Right ventricle myocardium inferior (tissue), 1 donor: ENCODE measurements at places on chromosomes 13 and 19. TPM values are rescaled to one million over a fixed set of nuclear protein-coding genes. Genes with fewer than 3 reads are reported as not detected.

GRK1 gene
- 0.11 TPM for total RNA-seq

DNA sequence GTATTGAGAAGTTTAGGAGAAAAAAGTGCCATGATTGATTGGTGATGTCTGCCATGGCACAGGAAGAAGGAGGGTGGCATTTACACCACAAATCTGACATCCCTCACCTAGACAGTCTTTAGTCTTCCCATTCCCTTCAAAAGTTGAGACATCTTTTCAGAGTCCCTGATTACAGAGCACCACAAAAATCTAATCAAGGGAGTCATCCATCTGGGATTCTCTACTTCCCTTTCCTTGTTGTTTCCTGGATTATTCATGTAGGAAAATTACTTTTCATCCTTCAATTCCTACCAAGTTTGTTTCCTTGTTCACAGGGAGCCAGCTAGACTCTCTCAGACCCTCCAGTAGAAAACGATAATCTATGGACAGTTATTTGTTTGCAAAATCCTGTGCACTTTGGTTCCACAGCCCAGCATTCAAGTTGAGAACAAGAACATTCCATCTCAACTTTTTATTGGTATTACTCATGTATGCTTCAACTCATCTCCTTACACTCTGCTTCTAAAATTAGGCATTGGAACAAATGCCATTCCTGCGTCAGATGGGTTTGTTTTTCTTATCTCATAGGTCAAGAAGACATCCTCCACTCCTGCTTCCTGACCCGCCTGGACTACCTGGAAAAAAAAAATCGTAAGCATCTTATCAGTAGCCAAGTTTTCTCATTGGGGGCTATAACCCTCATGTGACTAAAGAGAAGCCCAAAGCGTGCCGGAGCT lies 259.9 kb downstream of the FOXO1 start:
- no peak for DNase-seq

EPSTI1 gene
- total RNA-seq: 3.8 TPM

ACP5 gene
- total RNA-seq: 2.3 TPM

CNOT3 gene
- 17.6 TPM for total RNA-seq

DNA sequence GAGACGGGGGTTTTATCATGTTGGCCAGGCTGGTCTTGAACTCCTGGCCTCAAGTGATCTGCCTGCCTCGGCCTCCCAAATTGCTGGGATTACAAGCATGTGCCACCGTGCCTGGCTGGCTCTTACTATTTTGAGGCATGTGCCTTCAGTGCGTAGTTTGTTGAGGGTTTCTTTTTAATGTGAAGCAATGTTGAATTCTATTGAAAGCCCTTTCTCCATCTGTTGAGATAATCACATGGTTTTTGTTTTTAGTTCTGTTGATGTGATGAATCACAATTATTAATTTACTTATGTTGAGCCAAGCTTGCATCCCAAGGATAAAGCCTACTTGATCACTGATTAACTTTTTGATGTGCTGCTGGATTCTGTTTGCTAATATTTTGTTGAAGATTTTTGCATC lies 290.9 kb downstream of the KCNRG start:
- DNase-seq: no peak

FCGBP gene
- total RNA-seq: 19.5 TPM

GRCh38 chr13:60363288-60363687 lies 33.7 kb upstream of the TDRD3 start:
- DNase-seq: no peak

- no peak for DNase-seq
These were observed 27.7 kb downstream of the EFNB2 start for GRCh38 chr13:106507560-106508274.
